ENCODE measurements at places on chromosomes 5 and 9.

GRCh38 chr9:18982262-18982620 lies 50.8 kb downstream of the SAXO1 start:
- no peak for DNase-seq

DNA sequence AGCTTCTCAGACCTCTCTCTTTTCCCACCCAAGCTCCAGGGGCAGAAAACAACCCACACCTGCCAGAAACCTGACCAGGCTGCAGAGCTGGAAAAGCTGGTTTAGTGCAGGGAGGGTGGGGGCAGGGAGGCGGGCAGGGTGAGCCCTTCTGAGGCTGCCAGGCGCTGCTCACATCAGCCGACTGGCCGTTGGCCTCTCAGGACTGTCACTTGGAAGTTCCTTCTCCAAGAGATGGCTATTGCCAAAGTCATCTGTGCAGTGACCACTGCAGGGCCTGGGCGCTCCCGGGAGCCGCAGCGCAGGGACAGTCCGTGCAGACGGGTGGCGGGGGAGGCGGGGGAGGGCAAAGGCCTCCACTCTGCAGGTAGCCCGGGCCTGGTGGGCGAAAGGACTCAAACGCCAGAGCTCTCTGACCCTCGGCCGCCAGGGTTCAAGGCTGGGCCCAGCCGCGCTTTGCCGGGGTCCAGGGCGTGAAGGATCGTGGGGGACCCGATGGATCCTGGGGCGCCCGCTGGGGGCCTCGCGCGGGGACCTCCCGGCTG lies 205.0 kb upstream of the IER5L start:
- DNase-seq: no peak

GRCh38 chr5:76908166-76908565 lies 44.7 kb upstream of the CRHBP start:
- DNase-seq: no peak

DNA sequence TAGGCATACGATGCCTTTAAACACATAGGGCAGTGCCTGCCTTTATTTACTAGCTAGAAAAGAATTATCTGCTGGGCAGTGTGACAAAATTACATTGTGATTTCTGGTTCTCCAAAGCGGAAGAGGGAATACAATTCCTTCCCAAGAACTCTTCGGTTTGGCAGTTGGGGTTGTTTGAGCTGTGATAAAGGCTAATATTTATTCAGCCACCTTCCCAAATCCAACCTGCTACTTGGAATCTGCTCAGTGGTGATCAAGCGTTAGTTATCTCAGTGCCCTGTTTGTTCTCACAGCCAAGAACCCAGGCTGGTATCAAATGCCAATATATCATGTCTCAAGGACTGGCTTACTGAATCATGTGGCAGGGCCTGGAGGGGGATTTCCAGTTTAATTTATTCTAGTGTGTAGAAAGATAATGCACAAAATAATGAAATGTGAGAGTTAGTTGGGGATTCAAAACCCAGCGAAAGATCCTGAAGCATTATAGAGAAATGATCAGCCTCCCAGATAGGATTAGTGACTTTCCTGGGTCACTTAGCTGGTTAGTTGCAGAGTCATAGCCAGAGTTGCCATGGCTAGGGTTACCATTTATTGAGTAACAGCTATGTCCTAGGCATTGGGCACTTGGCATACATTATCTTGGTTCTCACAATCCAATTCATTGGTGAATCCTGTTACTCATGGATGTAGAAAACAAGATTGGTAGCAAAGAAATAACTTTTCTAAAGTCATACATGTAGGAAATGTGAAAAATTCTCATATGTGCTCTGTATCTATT lies 457.0 kb upstream of the KLF4 start:
- DNase-seq: no peak

DNA sequence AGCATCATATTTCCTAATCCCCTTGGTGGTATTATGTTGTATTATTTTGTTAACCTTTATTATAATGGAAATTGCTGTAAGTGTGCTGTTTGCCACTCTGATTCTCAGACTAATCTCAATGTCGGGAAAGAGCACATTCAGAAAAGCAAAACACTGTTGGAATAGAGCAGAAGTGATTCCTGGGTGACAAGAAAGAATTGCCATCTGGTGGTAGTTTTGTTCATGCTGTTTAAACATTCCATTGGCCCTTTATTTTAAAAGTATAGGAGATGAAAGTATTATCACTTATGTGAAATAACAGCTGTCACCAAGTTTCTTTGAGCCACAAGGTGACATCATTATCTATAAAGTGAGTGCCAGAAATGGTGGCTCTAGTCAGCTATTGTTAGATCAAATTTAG lies 301.3 kb upstream of the SGCD start:
- DNase-seq: no peak

DNA sequence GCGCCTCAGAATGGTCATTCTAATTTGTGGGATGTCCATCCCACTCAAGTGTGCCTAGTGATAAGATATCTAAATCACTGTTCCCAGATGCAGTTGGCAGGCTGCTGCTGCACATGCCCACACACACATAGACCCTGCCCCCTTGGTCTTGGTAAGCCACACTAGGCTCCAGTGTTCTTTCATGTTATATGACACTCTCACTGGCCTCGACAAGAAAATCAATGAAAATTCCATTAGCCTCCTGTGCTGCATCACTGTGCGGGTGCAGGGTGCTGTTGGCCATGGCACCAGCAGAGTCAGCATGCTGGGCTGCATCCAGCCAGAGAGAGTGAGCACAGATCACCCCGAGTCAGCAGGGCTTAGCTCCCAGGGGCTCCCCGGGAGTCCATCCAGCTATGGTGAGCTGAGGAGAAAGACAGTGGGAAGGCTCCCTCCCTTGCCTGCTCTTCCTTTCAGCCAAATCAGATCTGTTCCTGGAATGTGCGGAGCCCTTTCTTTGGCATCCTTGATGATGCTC lies 59.9 kb downstream of the ABLIM3 start:
- DNase-seq: peak; percentile 22

- no peak for DNase-seq
Observed at GRCh38 chr5:127558273-127558672, 40.8 kb downstream of the PRRC1 start.

DNA sequence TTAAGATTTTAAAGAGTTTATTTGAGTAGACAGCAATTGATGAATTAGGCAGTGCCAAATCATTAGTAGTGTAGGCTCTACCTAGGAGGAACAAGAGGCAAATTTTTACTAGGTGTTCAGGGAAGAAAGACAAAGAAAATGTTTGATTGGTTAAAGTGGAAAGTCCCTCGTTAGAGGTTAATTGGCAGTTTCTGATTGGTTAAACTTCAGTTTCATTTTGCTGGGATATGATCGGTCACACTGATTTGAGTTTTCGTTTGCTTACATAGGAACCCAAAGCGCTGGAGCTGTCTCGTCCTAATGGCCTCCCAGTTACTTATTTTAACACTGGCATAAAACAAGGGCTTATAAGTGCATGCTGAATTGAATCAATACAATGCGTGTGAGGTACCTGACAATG lies 15.1 kb downstream of the DMAC1 start:
- no peak for DNase-seq

GRCh38 chr9:101677861-101678260 lies 60.6 kb downstream of the GRIN3A start:
- peak; percentile 22 for DNase-seq

DNA sequence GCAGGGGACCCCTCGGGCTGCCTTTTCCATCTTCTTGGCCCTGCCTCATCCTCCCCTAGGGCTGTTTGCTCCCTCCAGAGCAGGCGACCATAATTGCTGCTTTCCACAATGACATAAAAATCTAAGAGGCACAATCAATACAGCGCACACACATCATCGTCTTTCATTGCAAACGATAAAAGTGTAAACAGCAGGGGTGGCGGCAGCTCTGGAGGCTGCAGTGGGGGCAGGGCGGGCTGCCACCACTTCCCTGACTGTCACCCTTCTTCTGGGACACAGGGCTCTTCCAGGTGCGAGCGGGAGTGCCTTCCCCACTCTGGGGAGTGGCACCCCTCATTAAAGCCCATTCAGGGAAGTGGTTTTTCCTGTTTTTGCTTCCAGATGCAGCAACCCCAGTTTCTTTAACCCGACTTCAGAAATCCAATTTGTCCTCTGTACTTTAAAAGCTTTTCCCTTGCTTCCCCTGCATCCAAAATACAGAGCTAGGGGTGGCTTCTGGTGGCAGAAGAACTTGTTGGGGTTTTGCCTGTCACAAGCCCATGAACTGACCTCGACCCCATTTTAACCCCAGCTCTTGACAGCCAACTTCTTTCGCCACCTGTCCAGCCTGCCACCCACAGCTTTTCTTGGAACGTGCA lies 45.7 kb downstream of the TSPAN17 start:
- DNase-seq: no peak

DNA sequence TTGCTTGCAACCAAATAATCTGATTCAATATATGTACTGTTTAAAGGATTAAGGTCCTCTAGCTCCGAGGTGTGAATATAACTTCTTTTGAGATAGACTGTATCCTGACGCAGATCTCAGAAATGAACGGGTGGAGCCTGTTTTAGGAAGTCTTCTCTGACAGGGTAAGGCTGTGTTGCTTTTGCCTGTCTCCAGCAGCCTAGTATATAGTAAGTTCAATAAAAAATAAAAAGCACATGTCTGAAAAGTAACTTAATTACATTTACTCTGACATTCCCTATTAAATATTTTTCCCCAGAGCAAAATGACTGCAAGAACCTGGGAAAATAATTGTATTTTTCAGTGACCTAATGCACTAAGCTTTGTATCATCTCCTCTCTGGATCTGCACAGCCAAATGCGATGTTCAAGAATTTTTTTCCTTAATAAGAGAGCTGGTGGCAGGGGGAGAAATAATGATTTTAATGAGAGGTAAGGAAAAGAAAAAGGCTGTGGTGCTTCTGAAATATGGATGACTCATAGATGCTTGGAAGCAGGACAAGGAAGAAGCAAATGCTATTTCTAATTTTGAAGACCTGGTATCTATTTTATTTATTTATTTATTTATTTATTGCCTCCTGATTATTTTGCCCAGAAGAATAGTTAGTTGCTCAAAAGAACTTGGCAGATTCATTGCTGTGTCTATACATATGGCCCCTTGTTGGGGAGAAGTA lies 7.3 kb downstream of the PPP3R2 start:
- DNase-seq: peak; percentile 25

GRCh38 chr5:160326981-160327380 lies 14.6 kb upstream of the CCNJL start:
- DNase-seq: no peak

DNA sequence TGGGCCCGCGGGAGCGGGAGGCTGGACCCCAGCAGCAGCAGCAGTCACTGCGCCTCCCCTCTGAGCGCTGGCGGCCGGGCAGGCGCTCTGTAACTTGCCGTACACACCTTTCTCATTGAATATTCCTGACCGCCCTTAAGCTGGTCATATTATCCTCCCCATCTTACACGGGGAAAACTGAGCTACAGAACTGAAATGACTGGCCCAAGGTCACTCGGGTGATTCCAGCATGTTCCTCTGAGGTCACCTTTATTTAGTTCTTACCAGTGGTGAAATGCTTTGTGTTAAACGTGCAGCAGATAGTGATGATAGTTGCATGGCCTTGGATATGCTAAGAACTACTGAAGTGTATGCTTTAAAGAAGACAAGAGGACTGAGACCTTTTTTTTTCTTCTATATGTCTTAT lies 607 bp downstream of the UQCRQ start:
- DNase-seq: no peak

DNA sequence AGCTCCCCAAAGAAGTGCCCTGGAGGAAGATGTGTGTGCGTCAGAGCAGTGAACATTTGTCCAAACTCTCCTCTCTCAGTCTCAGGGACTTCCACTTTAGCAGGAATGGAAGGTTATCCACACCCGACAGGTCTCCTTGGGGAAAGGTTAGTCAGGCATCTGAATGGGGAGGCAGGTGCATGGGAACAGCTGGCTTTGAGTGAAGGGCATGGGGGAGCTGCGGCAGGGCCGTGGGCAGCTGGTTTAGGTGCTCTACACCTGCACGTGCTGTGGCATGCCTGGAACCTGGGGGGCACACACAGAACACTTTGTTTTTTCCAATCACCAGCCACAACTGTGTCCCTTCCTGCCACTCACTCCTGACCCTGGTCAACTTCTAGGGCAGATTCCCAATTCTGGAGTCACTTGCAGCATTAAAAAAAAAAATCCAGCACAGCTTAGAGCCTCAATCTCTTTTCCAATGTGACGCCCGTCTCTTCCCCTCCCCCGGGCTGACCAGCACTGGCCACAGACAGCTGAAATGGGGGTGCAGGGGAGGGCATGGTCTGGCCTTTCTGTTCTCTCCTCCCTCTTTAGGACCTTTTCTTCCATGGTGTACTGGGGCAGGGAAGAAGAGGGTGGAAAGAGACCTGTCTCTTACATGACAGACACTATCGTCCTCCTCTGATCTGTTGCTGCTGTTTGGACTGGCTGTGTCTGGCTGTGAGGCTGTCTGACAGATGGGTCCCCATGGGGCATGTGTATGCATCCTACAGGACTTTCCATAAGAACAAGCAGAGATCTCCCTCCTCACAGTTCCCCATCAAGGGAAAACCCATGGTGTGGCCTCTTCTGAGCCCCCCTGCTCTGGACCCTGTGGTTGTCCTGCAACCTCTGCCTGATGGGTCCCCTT lies 9.5 kb upstream of the IL3 start:
- DNase-seq: no peak

- DNase-seq: no peak
Observed at GRCh38 chr5:115684513-115685037, 58.7 kb upstream of the TMED7 start.

DNA sequence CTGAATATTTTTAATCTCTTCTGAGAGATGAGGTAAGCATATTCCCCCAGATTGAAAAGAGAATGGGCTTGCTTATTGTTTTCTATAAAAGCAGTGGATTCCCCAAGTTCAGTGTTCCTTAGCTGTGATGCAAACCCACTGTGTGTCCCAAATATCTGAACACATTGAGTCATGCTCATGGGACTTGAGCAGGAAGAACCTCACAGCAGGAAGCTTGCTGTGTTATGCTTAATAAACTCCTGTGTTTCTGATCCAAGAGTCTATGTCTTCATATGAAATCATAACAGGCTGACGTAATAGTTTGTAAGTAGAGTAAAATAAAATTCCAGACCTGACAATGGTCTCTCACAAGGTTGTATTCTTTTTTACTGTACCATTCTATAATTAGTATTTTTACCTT lies 24.8 kb upstream of the LOX start:
- peak; percentile 84 for DNase-seq

DNA sequence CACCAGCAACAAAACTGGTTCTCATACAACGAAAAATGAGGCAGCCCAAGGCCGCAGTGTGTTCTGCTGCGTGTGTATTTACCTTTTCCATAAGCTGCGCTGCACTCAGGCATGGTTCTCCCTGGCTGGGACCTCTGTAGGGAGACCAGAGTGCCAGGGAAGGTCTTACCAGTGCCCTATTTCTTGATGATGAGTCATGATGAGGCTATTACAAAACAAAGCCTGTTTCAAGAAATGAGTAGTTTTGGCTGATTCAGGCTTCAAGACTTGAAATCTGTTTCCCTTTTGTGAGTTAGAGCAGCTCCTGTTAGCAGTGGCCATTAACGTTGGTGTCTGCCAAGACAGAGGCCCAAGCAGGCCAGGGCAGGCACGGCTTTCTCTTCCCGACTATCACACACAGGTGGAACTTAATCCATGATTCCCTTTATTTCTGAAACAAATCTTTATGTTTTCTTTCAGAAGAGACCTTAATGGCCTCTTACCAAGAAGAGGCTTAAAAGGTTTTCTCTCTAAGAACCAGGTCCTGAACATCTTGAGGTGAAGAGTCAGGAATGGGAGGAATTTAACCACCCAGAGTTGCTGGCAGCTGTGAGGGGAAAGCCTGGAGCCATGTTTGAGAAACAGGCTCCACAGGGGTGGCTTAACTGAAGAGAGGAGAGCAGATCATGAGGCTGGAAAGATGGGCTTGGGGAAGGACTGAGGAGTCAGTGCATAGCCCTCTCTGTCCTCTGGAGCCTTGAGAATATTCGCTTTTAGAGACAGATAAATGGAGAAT lies 41.4 kb upstream of the TIFAB start:
- DNase-seq: peak; percentile 77

GRCh38 chr5:139696894-139697658 lies 48.9 kb downstream of the CXXC5 start:
- peak; percentile 97 for DNase-seq
